ENCODE measurements at places on chromosomes 7 and 10. TPM values are rescaled to one million over a fixed set of nuclear protein-coding genes. Genes with fewer than 3 reads are reported as not detected.

DNA sequence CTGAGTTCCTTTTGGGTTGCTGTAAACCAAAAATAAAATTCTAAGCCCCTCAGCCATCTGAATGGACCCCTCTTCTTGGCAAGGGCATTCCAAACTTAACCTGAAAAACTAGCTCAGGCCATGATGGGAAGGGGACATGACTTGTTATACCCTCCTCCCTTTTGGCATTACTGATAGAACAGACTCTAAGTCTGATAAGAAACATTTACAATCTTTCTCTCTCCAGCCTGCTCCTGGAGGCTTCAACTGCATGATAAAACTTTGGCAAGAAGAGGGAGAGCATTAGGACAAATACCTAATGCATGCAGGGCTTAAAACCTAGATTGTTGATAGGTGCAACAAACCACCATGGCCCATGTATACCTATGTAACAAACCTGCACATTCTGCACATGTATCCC is 40.9 kb upstream of the ATOH7 start:
- no peak for DNase-seq

DNA sequence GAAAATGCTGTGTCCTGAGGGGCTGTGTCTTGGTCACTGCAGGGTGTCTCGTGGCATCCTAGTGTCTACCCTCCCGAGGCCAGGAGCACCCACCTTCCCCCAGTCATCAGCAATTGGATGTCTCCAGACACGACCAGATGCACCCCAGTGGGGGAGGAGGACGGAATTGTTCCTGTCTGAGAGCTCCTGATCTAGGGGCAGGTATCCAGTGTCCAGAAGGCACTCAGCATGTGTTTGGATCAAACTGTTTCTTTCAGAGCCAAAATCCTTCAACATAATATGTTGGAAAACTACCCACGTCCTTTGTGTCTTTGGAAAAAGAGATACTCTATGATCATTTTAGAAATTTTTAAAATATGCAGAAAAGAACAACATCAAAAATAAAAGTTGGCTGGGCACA is 16.9 kb downstream of the PRKRIP1 start:
- DNase-seq, result no peak

SPDYE1 gene
- not detected for total RNA-seq

ABCB1 gene
- total RNA-seq, result 15.3 TPM
